Bronchial epithelial cell (primary cell): ENCODE measurements at places on chromosomes 3 and 15. TPM values are rescaled to one million over a fixed set of nuclear protein-coding genes. Genes with fewer than 3 reads are reported as not detected.

DNA sequence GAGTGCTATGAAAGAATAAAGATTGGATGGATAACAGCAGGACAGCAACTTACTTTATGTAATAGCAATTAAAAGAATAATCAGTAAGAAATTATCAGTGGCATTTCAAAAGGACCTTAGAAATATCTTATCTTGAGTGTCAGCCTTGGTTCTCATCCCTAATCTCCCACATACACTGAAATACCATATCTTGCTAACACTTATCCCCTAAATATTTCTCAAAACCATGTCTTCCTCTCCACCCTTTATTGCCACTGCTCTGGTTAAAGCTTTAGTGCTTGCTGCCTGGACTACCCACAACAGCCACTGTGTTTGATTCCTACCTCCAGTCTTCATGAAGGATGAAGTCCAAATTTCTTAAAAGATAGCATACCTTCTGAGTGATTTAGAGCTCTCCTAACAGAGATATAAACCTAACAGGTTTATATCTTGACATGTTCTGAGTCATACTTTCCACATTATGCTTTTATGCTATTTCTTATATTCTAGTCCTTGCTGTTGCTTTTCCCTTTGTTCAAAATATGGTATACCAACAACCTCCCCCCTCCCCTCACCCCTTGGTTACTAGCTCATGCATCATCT, 202.8 kb downstream of the RSRC1 start:
- DNase-seq, result no peak

DNA sequence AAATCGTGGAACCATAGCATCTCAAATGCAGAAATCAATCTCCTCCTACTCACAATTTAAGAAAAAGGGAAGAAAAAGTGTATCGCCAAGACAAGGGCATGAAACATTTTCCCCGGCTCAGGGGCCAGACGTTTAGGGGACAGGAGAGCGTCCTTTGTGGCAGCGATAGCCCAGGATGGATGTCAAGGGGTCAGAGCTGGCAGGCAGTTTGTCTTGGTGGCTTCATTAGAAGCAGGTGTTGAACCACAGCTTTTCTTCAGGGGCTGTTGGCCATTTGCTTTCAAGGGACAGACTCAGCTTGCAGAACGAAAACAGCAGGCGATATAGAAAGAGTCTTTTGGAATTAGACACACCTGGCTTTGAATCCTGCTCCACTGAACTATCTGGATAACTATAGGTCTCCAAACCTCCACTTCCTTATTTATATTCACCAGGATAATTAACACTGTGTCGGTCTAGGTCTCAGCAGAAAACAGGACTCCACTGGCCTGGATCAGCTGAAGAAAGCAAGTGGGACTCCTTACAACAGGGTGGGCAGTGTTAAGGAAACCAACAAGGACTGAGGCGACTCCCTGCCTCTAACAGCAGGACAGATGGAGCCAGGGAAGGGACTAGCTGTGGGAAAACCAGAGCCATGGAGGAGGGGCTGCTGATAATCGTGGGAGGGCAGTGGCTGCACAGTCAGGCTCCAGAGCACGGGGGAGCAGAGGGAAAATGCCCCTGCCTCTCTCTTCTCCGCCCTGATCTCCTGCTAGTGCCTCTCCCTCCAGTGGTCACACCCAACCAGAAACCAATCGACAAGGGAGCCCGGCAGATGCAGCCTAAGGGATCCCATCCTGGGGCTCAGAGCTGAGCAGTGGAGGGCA, 123.6 kb downstream of the LIPC start:
- DNase-seq, result no peak

DNA sequence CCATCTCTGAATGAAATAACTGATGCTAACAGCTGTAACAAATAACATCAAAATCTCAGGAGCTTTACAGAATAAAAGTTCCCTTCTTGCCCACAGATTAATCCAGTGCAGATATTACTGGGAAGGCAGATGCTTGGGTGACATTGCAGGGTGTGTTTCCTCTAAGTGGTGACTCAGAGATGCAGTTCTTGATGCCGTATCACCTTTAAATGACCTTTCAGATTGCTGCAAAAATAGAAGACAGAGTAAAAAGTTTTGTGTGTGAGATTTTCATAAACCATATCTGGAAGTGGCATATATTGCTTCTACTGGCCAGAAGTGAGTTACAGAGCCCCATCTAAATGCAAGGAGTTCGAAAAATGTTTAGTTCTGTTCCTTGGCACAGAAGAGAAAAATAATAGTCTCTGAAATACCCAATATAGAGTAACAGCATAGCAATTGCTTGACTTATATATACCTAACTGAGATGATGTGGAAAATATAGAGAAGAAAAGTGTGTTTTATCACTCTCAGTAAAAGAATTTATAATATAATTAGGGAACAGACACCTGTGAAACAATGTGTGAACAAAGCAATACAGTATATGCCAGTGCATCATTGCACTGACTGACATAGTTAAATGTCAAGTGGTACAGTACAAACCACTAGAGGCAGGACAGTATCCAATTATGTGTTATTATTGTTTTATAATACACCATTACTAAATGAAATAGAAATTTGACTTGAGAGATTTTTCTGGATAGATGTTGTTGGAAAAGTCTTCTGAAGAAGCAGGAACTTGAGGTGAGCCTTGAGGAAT, 430.7 kb upstream of the CBLB start:
- no peak for DNase-seq

- DNase-seq, result no peak
Observed at GRCh38 chr3:20646425-20646824, 460.4 kb upstream of the SGO1 start.

- no peak for DNase-seq
Observed at GRCh38 chr3:38454178-38454883, 641 bp downstream of the ACVR2B start.

DNA sequence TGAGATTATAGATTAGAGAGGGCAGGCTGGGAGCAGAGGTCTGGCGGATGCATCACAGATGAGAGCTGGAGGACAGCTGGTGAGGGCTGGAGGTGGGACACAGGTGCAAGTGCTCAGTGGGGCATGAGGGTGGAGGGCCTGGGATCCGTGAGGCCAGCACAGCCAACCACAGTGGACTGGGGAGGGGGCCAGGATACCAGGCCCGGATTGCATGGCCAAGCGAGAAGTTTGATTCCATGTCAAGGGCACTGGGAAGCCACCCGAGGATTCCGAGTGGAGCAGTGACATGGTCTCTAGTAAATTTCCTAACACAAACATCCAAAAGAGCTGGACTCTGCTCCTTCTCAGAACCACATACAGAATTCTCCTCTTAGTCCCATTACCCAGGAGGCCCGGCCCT, 44.0 kb upstream of the SLC41A3 start:
- no peak for DNase-seq

Gene NR1I2
- not detected in 2 replicates for total RNA-seq

Gene LSMEM2
- total RNA-seq, result under 0.01 TPM in 1 of 2 replicates, not detected in the other

Gene TP53BP1
- 28.7 and 29.3 TPM in 2 replicates for total RNA-seq

Gene NUP210
- total RNA-seq, result under 0.01 TPM in 1 of 2 replicates, not detected in the other

Gene ZMAT3
- 12.2 and 15.3 TPM in 2 replicates for total RNA-seq

Gene PRSS50
- total RNA-seq, result not detected in 2 replicates

Gene CPN2
- not detected in 2 replicates for total RNA-seq

Gene CACNA2D3
- total RNA-seq, result 0.13 TPM in 1 of 2 replicates, not detected in the other

Gene SLC28A2
- total RNA-seq, result not detected in 2 replicates
